Stimulated activated naive CD4-positive, alpha-beta T cell (primary cell): ENCODE measurements at places on chromosomes 2 and 18.

DNA sequence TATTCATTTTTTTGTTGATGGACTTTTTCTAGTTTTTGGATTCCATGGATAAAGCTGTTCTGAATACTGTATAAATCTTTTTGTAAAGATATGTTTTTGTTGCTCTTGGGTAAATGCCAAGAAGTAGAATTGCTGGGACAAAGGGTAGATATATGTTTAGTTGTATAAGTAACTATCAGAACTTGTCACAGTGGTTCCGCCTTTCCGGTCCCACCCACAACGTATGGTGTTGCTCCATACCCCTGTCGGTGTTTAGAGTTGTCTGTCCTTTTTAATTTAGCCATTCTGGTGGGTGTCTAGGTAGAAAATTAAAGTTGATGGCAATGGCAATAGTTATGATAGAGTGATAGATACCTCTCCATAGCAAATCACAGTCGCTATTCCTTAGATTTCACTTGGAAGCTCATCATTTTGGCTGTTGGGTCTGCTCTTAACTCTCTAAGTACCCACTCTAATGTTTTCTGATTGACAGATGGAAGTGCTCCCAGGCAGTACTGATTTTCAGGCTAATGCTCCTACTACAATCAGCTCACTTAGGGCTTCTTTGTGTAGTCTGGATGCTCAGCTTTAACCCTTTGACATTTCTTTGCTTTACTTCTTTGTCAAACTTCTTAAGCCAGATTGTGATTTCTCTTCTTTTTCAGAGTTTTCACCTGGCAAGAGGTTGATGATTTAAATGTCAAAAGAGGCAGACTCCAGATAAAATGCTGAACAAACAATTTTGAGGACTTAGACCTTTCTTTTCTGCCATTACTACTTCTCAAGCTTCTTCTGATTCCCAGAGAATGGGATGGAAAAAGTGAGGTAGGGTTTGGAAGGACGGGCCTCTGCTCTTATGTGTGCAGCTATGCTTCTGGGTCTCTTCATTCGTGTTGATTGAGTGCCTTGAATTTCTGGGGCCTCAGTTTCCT is 156.4 kb downstream of the AQP4 start:
- DNase-seq: no peak

DNA sequence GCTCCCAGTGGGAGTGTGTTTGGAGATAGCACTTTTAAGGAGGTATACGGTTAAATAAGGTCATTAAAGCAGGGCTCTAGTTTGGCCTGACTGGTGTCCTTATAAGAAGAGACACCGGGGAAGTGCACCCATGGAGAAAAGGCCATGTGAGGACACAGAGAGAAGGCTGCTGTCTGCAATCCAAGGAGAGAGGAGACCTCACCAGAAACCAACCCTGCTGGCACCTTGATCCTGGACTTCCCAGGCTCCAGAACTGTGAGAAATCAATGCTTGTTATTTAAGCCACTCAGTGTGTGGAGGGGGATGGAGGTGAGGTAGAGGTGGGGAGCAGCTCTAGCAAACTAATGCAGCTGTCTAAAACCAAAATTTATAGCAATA is 62.0 kb downstream of the RPL31 start:
- no peak for DNase-seq

DNA sequence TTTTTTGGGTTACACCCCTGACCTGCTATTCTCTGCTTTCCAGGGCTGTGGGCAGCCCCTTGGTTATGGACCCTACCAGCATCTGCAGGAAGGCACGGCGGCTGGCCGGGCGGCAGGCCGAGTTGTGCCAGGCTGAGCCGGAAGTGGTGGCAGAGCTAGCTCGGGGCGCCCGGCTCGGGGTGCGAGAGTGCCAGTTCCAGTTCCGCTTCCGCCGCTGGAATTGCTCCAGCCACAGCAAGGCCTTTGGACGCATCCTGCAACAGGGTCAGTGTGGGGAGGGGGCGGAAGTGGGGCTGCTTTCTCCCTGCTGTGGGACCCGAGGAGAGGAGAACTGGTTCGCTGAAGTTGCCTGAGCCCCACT is 9.7 kb upstream of the WNT10A start:
- DNase-seq: no peak

GRCh38 chr2:133346654-133347053 is 221.6 kb downstream of the NCKAP5 start:
- DNase-seq: no peak

GRCh38 chr2:156215656-156216055 is 116.9 kb downstream of the NR4A2 start:
- no peak for DNase-seq

DNA sequence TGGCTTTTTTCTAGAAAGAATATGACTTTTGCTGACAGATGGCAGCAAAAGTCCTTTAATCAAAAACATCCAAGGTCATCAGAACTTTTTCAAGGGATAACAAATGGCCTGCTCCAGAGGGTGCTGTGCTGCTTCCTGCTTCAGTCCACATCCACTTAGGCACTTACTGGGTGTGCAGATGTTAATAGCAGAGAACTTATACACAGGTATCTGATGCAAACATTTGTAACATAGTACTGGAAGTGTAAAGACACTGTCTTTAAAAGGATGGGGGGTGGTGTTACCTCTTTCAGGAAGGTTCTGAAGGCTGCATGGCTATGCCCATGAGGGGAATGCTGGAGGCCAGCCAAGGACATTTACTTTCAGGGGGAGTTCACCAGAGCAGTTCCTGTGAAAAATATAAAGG is 5.5 kb downstream of the HOXD8 start:
- DNase-seq: no peak

- no peak for DNase-seq
These were observed 2.4 kb downstream of the RALB start for GRCh38 chr2:120255071-120255470.

- no peak for DNase-seq
These were observed 2.1 kb downstream of the FZD5 start for GRCh38 chr2:207767461-207768167.

DNA sequence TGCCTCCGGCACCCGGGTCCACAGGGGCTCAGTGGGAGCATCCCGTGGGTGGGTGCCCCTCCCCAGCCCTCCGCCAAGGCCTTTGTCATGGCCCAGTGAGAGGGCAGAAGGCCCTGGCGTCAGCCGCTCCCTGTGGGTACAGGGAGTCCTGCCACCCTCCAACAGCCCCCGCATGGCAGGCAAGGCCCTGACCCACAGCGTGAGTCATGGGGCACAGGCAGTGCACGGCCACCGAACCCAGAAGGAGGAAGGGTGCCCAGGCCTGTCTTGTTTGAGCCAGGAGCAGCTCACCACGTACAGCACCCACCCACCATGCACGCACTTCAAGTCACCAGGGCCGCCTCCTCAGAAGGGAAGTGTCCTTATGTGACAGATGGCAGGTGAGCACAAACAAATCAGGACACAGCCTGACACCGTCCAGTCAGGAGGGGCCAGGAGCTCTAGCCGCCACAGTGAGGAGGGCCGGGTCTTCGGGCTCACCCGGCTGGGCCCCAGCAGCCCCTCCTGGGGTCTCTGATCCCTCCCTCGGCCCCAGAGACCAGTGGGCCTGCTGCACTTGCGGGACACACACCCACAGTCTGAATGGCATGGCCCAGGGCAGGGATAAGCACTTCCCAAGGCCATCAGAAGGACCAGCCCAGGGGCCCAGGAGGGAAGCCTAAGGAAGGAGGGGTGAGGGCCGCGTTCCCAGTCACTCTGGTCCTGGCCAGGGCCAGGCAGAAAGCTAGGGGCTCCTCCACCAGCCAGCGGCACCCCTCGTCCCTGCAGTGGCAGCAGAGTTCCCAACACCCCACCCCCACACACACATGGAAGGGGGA is 25.8 kb downstream of the BIN1 start:
- DNase-seq: peak; percentile 72

DNA sequence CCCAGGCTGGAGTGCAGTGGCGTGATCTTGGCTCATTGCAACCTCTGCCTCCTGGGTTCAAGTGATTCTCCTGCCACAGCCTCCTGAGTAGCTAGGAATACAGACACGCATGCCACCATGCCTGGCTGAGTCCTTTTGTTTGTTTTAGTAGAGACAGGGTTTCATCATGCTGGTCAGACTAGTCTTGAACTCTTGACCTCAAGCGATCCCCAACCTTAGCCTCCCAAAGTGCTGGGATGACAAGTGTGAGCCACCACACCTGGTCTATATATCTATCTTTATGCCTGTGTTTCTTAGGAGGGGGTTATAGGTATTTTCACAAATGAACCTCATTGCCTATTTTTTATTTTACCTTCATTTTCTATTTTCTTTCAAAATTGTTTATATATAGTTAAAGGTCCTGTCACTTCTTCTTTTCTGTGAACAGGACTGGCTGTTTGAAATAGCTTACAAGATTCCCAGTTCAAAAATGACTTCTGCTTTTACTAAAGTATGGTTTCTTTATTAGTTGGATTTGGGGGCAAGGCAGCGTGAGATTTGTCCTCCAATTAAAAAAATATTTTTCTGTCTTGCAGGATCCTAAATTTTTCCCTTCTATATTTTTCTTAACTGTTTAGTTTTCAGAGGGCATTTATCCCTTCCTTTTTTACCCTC is 16.4 kb upstream of the MARCHF7 start:
- DNase-seq: no peak

DNA sequence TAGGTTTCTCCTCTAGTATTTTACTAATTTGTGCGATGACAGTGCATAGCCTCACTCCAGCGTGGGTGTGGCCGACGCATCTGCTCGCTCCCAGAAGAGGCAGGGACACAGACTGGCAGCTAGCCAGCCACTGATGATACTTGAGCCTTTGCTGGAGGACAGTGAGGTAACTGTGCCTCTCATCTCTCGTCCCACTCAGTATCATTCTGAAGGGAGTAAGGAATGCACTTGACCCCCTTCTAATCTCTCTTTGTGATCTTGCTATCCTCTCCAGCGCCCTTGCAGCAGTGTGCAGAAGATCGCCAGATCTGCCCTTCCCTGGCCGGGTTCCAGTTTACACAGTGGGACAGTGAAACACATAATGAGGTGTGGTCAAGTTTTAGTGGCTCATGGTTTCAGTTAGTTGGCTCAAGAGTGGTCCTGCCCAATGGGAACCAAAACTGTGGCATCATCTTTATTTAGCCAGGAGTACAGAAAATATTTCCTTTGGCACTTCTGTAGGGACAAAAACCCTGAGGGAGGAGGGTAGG is 17.5 kb downstream of the NCAPH start:
- no peak for DNase-seq

- DNase-seq: no peak
These were observed 28.1 kb downstream of the EIF4E2 start for GRCh38 chr2:232578626-232579025.

- no peak for DNase-seq
These were observed 126.2 kb downstream of the NAT8 start for GRCh38 chr2:73516033-73516432.

- no peak for DNase-seq
These were observed 73.6 kb upstream of the COL5A2 start for GRCh38 chr2:189252991-189253675.

- no peak for DNase-seq
These were observed 192.1 kb upstream of the NCKAP5 start for GRCh38 chr2:133760376-133760775.

- no peak for DNase-seq
These were observed 38.8 kb downstream of the LBH start for GRCh38 chr2:30270166-30270565.

GRCh38 chr2:155599834-155600233 is 732.7 kb downstream of the NR4A2 start:
- DNase-seq: no peak

GRCh38 chr2:74511104-74511989 is 2.9 kb upstream of the TLX2 start:
- DNase-seq: no peak

GRCh38 chr2:37654932-37655841 is 16.3 kb downstream of the CDC42EP3 start:
- peak; percentile 7 for DNase-seq

- DNase-seq: no peak
These were observed 198.9 kb upstream of the PIK3C3 start for GRCh38 chr18:41756141-41756540.

DNA sequence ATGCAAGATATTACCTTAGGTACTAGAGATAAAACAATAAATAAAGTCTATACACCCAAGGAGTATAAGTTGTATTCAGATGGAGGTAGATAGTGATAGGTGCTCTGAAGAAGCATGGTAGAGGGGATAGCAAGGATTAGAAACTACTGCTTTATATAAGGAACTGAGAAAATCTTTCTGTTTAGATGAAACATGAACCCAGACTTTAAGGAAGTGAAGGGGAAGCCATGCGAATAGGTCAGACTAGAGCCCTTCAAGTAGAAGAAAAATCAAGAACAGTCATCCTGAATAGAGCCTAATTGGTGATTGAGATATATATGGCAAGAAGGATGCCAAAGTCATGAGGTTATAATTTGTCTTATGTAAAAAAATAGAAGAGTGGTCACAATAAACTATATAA is 900.1 kb downstream of the MBD2 start:
- no peak for DNase-seq

DNA sequence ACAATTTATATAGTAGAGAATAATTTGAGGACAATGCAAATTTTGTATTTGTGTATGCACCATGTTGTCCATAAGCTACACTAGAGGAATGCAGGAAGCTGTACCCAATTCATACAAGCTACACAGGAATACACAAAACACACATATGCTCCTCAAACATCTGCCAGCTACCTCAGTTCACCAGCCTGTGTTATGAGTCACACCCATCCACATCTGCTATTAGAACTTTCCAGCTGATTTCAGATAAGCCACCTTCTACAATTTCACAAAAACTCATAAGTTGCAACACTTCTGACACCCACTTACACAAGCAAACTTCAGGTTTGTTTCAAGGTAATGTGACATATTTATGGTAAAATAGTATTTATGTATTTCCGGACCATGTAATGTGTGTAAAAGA is 438.9 kb downstream of the SATB2 start:
- DNase-seq: no peak

GRCh38 chr2:120984452-120985173 is 248.9 kb downstream of the GLI2 start:
- no peak for DNase-seq

- no peak for DNase-seq
These were observed 27.1 kb upstream of the BARD1 start for GRCh38 chr2:214836568-214836967.

GRCh38 chr18:9647496-9648323 is 33.4 kb upstream of the PPP4R1 start:
- no peak for DNase-seq

GRCh38 chr2:47664817-47665216 is 118.1 kb upstream of the MSH6 start:
- DNase-seq: no peak

- peak; percentile 20 for DNase-seq
These were observed 36.2 kb downstream of the CHST10 start for GRCh38 chr2:100381240-100381639.

DNA sequence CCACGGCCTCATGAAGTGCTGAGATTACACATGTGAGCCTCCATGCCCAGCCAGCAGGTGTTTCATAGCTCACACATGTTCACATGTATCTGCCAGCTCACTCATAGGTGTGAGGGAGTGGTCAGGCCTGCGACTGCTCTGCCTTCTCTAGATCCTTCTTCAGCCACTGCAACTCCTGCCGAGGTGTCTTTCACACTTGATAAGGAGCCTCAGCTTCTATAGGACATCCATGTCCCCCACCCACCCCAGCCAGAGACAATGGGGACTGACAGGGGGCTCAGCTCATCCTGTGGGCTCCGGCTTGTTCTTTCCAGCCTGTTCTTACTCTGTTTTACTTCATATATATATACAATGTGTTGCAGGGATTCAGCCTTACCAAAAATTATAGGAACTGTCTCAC is 286.5 kb upstream of the MGAT5 start:
- DNase-seq: no peak
